Activated T-cell treated with anti-CD3 and anti-CD28 coated beads, Interleukin-2, amount 50 U/mL, for 72 hours (primary cell): ENCODE measurements at places on chromosomes 7 and 10.

DNA sequence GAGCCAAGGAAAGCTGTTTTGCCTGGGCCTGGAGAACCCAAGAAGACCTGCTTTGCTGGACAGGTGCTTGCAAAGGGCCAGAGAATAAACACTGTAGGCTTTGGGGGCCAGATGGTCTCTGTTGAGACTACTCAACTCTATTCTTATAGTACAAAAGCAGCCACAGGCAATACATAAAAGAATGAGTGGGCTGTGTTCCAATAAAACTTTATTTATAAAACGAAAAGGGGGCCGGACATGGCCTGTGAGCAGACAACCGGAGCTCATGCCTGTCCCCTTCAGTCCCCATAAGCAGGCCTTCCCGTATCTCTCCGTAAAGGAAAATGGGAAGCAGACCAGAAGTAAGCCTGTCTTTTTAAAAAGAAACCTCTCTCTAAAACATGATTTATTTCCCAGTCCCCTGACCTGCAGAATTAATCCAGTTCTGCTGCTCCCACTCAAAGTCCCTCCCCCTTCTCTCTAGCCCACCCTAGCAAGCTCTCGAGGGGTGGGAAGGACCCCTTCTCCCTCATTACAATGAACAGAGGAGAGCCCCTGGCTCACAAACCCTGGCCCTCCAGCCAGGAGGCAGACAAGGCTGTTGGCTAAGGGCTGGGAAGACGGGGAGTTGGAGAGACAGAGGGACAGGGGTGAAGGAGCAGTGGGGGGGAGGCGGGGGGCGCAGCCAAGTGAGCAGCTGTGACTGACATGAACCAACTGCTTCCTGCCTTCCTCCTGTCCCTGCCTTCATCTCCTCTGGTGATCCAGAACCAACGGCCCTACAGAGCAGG is 177.8 kb downstream of the NEURL1 start:
- DNase-seq, result no peak

GRCh38 chr7:11466517-11467105 is 365.4 kb downstream of the THSD7A start:
- DNase-seq, result no peak

DNA sequence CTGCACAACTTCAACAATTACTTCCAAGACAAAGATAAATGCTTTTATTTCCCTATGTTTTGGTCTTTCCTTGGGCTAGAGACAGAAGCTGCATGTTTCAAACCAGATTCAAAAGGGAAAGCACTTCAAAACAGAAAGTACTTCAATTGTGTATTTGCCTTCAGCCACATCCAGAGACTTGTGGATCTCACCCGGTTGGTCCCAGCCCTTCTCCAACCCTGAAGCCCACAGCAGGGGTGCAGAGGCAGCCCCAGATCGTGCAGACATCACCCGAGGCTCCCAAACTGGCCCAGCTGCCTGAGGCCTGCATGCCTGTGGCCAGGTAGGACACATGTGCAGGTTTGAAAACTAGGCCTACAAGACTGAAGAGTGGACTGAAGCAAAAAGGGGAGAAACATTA is 80.8 kb downstream of the ALOX5 start:
- DNase-seq, result no peak

GRCh38 chr10:34185998-34186397 is 629.1 kb downstream of the PARD3 start:
- no peak for DNase-seq

GRCh38 chr7:51188987-51189386 is 127.6 kb downstream of the COBL start:
- DNase-seq, result no peak

DNA sequence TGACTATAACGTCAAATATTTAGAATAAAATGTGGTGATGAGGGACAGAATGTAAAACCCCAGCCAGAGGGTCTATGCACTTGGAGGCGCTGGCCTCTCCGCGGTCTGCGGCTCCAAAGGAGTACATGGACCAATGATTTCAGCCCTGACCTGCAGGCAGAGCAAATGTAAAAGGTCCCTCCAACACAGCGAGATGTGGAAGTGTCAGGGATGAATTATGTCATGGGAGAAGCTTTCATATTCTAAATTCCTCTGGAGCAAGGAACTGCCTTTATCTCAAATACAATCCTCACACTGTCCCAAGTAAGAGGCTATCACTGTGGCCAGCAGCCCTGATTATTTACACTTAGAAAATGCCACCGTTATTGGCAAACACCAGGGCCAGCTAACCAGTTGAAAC is 139.4 kb downstream of the GFRA1 start:
- DNase-seq, result no peak
